ENCODE measurements at places on chromosomes 7 and 10. TPM values are rescaled to one million over a fixed set of nuclear protein-coding genes. Genes with fewer than 3 reads are reported as not detected.

The COMTD1 gene
- 3.8 TPM for total RNA-seq

The INA gene
- 14.1 TPM for total RNA-seq

The MTPN gene
- total RNA-seq: 166 TPM

The EN2 gene
- not detected for total RNA-seq

The TET1 gene
- total RNA-seq: 17.4 TPM

The LIPN gene
- total RNA-seq: not detected

DNA sequence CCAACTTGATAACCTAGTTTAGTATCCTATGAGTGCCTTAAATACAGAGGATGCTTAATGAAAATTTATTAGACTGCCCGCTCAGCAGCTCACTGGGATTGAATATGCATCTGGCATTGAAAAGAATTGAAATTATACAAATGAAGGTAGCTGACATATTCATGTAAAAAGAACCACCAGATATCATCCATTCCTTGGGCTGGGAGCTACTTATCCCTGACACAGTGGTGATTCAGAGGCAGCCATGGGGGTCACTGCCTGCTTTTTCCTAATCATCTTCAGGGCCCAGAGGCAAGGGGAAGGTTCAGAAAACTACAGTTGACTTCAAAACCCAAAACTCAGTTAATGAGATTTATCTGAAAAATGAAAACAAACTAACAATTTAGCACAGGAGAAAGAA lies 120.9 kb downstream of the TRIL start:
- H3K27ac ChIP-seq: no peak overlapping the region
- DNase-seq: no peak
- H3K36me3 ChIP-seq: no peaks in the 10 kb centered on the region
- H3K4me1 ChIP-seq: no peaks in the 10 kb centered on the region
- no peaks in the 10 kb centered on the region for H3K27me3 ChIP-seq

GRCh38 chr10:6174201-6174874 lies 28.4 kb upstream of the PFKFB3 start:
- peaks cover 27% of the 10 kb centered on the region for H3K4me1 ChIP-seq
- no peak overlapping the region for H3K27ac ChIP-seq
- no peak overlapping the region for H3K4me3 ChIP-seq
- H3K27me3 ChIP-seq: no peaks in the 10 kb centered on the region
- H3K36me3 ChIP-seq: no peaks in the 10 kb centered on the region
- no peak for DNase-seq

- DNase-seq: no peak
- H3K27ac ChIP-seq: no peak overlapping the region
- H3K27me3 ChIP-seq: no peaks in the 10 kb centered on the region
- no peaks in the 10 kb centered on the region for H3K4me1 ChIP-seq
These were observed 40.9 kb downstream of the PPIF start for GRCh38 chr10:79387974-79388850.

- DNase-seq: no peak
- no peak overlapping the region for H3K4me3 ChIP-seq
- no peak overlapping the region for H3K27ac ChIP-seq
- no peaks in the 10 kb centered on the region for H3K27me3 ChIP-seq
- no peaks in the 10 kb centered on the region for H3K36me3 ChIP-seq
These were observed 82.5 kb downstream of the DIP2C start for GRCh38 chr10:606762-607544.

GRCh38 chr10:46239247-46239646 lies 47.5 kb upstream of the ANTXRL start:
- no peaks in the 10 kb centered on the region for H3K36me3 ChIP-seq
- no peak overlapping the region for H3K4me3 ChIP-seq
- no peak for DNase-seq
- no peak overlapping the region for H3K27ac ChIP-seq
- no peaks in the 10 kb centered on the region for H3K4me1 ChIP-seq
- H3K27me3 ChIP-seq: peaks cover 4% of the 10 kb centered on the region

DNA sequence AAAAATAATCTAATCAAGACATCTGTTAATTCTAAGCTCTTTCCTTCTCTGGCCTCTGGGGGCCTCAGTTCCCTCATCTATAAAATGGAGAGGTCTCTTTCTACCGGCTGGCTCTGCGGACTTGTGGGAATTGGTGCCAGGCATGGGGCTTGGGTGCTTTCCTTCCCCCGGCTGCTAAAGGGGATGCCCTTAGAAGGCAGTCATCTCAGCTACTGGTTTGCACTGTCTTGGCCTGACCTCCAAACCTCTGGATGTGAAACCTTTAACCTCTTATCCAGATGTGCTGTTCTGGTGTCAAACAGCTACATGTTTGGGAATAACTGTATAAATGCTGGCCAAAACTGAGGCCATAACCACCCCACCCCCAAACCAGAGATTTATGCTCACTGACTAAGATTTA lies 320.0 kb downstream of the RPS24 start:
- H3K4me1 ChIP-seq: no peaks in the 10 kb centered on the region
- no peak for DNase-seq
- no peaks in the 10 kb centered on the region for H3K27me3 ChIP-seq
- H3K36me3 ChIP-seq: no peaks in the 10 kb centered on the region
- no peak overlapping the region for H3K27ac ChIP-seq

DNA sequence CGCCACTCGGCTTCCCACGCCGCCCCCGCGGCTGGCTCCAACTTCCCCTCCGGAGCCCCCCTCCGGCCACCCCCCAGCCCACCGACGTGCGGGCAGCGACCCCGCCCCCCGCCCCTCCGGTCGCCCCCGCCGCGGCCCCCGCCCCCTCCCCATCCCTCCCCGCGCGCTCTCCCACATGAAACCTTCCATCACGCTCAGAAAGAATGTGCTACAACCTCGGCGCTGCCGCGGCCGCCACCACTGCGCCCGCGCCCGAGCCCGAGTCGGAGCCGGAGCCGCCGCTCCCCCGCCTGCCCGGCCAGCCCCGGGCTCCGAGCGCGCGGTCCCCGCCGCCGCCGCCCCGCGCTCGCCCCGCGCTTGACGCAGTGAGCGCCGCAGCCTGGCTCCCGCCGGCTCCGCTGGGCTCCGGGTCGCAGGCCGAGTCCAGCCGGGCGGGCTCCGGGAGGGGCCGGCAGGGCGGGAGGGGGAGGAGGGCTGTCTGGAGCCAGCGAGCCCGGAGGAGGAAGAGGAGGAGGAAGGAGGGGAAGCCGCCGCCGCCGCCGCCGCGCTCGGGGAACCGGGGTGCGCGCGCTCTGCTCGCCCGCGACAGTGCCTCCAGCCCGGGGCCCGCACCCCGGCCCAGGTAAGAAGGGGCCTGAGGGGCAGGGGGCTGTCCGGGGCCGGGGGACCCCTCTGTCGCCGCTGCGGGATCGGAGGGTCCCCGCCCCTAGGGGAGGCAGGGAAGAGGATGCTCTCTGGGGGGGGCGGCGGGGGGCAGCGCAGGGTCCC lies 4.3 kb upstream of the ELFN1 start:
- H3K36me3 ChIP-seq: no peaks in the 10 kb centered on the region
- H3K27me3 ChIP-seq: peaks cover 63% of the 10 kb centered on the region
- DNase-seq: peak; percentile 61
- H3K4me3 ChIP-seq: peak overlapping the region; percentile 49
- no peak overlapping the region for H3K27ac ChIP-seq

GRCh38 chr10:89785095-89785494 lies 83.7 kb downstream of the KIF20B start:
- no peak overlapping the region for H3K4me3 ChIP-seq
- no peaks in the 10 kb centered on the region for H3K36me3 ChIP-seq
- no peaks in the 10 kb centered on the region for H3K27me3 ChIP-seq
- H3K4me1 ChIP-seq: no peaks in the 10 kb centered on the region
- no peak for DNase-seq
- no peak overlapping the region for H3K27ac ChIP-seq

- no peaks in the 10 kb centered on the region for H3K4me1 ChIP-seq
- H3K27me3 ChIP-seq: no peaks in the 10 kb centered on the region
- no peaks in the 10 kb centered on the region for H3K36me3 ChIP-seq
- no peak overlapping the region for H3K4me3 ChIP-seq
- H3K27ac ChIP-seq: no peak overlapping the region
- no peak for DNase-seq
These were observed 61.4 kb downstream of the CREB5 start for GRCh38 chr7:28473571-28474281.

GRCh38 chr7:106190589-106191330 lies 78.6 kb upstream of the SYPL1 start:
- H3K4me3 ChIP-seq: no peak overlapping the region
- H3K36me3 ChIP-seq: no peaks in the 10 kb centered on the region
- no peaks in the 10 kb centered on the region for H3K4me1 ChIP-seq
- no peak for DNase-seq
- no peak overlapping the region for H3K27ac ChIP-seq
- peaks cover 6% of the 10 kb centered on the region for H3K27me3 ChIP-seq

DNA sequence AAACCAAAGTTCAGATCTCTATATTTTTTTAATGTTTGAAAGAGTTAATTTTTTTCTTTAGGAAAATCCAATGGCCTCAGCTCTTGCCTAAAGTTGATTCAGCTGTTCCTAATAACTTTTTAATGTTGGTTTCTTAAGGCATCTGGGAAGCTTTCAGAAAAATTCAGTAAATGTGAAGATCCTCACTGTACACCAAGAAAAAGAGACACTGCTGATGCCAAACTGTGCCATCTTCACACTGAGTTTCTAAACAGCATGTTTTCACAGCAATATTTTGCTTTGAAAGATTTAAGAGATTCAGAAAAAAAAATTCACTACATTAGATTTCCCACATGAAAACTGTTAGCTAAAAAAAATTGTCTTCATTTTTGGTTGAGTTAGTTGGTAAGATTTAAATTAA lies 249.4 kb downstream of the NEBL start:
- H3K36me3 ChIP-seq: no peaks in the 10 kb centered on the region
- H3K27ac ChIP-seq: no peak overlapping the region
- no peak overlapping the region for H3K4me3 ChIP-seq
- no peaks in the 10 kb centered on the region for H3K27me3 ChIP-seq

DNA sequence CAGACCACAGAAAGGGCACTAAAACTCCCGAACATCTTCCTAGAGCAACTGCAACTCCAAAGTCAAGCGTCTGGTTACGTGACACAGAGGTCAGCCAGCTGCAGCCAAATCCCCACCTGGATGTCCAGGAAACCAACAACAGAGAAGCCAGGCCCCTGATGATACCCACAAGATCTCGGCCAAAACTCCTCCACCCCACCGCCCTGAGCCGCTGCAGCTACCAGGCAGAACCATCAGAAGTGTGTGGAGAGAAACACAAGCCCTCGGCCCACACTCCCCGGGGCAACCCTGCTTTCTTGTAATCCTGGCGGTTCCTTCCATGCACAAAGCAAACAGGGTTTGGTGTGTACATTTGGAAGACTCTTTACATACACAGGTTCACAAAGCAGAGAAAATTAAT lies 8.7 kb downstream of the CHST15 start:
- no peaks in the 10 kb centered on the region for H3K36me3 ChIP-seq
- DNase-seq: no peak
- H3K27me3 ChIP-seq: no peaks in the 10 kb centered on the region

DNA sequence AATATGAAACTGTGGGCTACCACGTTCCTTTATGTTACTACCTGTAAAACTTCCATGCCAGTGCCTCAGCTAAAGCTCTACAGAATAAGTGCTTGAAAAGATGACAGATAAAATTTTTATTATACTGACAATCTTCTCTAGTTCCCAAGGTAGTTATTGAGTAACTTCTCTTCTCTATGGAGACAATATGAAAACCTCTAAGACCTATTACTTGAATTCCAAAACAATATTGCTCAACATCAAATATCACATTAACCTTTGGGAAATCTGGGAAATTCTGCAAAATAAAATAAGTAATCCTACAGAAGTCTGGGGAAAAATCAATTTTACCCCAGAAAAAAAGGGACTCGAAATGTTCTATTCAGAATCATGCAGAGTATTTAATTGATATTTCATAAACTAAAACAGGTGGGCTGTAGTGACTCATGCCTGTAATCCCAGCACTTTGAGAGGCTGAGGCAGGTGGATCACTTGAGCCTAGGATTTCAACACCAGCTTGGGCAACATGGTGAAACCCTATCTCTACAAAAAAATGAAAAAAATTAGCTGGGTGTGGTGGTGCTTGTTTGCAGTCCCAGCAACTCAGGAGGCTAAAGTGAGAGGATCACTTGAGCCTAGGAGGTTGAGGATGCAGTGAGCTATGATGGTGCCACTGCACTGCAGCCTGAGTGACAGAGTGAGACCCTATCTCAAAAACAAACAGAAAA lies 23.8 kb upstream of the ANK3 start:
- no peaks in the 10 kb centered on the region for H3K4me1 ChIP-seq
- no peaks in the 10 kb centered on the region for H3K27me3 ChIP-seq
- H3K36me3 ChIP-seq: no peaks in the 10 kb centered on the region
- no peak overlapping the region for H3K27ac ChIP-seq
- no peak overlapping the region for H3K4me3 ChIP-seq

GRCh38 chr7:51070151-51070550 lies 246.5 kb downstream of the COBL start:
- DNase-seq: no peak
- H3K4me1 ChIP-seq: no peaks in the 10 kb centered on the region
- no peaks in the 10 kb centered on the region for H3K27me3 ChIP-seq
- H3K4me3 ChIP-seq: no peak overlapping the region
- no peak overlapping the region for H3K27ac ChIP-seq

DNA sequence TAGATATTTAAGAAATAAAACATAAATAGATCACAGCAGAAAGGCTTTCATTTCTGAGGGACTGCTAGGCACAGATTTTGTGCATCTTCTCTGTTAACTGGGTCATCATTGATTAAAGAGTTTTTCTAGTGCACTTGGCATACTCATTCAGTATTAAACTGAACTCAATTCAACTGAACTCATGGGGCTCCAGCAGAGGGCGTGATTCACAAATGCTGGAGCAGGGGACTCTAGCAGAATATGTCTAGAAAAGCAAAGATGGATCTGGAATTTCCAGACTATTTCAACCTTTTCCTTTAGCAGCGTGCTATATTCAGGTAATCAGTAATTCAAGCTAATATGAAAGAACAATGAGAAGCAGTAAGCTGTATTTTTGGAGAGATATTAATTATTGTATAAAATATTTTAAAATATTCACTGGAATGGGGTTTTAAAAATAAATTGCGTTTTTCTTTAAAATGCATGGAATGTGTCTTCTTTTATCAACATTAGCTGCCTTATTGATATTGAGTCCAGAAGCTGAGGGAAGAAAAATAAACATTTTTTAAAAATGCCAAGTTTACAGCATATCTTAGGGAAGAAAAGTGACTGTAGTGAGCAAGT lies 296.8 kb upstream of the CACNA2D1 start:
- H3K36me3 ChIP-seq: no peaks in the 10 kb centered on the region
- H3K4me1 ChIP-seq: no peaks in the 10 kb centered on the region
- H3K4me3 ChIP-seq: no peak overlapping the region

DNA sequence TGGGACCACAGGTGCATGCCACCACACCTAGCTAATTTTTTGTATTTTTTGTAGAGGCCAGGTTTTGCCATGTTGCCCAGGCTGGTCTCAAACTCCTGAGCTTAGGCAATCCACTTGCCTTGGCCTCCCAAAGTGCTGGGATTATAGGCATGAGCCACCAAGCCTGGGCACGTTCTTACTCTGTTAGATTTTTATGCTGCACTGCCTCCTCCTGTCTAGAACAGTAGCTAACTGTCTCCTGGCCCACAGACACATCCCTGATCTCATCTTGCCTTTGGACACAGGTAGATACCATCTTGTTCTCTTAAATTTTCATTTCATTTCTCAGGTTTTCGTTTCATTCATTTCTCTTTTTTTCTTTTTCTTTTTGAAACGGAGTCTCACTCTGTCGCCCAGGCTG lies 41.1 kb downstream of the BLVRA start:
- H3K27me3 ChIP-seq: no peaks in the 10 kb centered on the region
- H3K36me3 ChIP-seq: no peaks in the 10 kb centered on the region
- H3K4me3 ChIP-seq: no peak overlapping the region
- DNase-seq: no peak
- H3K4me1 ChIP-seq: no peaks in the 10 kb centered on the region
- H3K27ac ChIP-seq: no peak overlapping the region

Measured in A673 (cell line).